AG10803 (cell line): ENCODE measurements at places on chromosomes 5 and 9.

DNA sequence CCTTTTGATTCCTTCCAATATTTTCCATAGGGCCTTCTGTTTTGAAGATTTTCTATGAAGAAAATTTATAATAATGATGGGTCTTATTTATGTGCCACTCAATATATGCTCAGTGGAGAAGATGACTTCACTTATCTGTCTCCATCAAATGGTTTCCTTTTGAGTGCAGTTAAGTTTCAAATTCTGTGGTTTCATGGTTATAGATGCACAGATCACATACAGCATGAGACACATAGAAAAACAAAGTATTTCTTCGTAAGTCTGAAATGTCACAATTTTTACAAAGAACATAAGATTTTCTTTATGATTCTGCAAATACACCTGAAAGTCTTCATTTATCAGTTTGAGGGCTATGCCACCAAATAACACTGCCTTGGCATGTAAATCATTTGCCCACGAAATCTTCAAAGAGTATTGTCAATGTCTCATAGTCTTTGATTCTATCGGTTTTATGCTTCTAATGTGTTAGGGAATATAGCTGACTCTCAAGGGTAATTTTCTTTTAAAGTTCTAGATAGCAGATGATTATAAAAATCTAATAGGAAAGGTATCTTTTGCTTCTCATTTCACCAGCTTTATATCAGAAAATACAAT lies 14.1 kb downstream of the CFAP95 start:
- DNase-seq = no peak

GRCh38 chr5:10622810-10623209 lies 58.9 kb downstream of the ANKRD33B start:
- DNase-seq = no peak

DNA sequence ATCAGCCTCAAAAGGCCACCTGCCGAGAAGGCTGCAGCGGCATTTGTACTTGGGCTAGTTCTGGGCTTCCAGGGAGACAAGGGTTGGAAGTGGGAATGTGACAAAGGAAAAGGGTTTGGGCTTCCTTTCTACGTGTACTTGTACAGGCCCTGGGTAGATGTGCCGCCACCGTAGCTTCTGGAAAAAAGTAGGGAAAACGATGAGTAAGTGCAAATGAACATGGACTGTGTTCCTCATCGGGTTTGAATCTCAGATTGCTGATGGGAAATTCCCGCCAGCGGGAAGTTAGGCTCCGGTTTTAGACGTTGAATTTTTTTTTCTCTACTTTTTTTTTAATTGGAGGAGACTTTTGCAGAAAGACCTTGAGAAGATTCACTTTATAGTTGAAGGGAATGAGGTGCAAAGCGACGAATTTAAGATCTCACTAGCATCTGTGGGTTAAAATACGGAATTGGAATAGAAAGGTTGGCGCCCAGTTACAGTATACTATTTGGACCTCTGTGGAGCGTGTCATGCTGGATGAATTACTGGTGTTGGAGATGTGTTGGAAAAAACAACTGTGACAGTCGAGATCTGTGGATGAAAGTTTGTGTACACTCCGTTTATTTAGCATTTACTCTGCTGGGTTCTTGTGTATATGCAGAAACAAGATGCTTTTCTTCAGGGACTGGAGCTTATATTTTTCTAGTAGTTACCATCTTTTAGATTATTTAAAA lies 1.2 kb downstream of the G3BP1 start:
- no peak for DNase-seq

DNA sequence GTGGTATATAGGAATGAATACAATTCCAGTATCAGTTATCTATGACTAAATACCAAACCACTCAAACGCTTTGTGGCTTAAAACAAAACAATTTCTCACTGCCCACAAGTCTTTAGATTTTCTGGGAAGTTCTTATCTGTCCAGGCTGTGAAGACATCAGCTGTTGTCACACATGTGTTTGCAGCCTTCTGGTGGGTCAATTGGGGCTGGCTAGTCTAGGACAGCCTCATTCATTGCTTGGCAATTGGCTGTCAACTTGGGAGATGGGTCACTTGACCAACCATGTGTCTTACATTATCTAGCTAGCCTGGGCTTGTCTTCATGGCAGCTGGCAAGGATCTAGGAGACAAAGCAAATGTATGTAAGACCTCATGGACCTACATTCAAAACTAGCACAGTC lies 53.8 kb upstream of the PAPPA start:
- peak; percentile 42 for DNase-seq

- DNase-seq = no peak
These were observed 35.3 kb downstream of the MPDZ start for GRCh38 chr9:13244181-13244580.

DNA sequence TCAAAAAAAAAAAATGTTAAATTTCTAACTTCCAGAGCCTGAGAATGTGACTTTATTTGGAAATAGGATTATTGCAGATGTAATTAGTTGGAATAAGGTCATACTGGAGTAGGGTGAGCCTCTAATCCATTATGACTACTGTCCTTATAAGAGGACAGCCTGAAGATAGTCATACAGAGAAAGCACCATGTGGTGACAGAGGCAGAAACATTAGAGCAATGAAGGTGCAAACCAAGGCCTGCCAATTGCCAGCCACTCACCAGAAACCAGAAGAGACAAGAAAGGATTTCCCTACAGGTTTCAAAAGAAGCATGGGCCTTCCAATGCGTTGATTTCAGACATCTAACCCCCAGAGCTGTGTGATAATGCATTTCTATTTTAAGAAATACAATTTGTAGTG lies 659.2 kb upstream of the CHD1 start:
- no peak for DNase-seq

DNA sequence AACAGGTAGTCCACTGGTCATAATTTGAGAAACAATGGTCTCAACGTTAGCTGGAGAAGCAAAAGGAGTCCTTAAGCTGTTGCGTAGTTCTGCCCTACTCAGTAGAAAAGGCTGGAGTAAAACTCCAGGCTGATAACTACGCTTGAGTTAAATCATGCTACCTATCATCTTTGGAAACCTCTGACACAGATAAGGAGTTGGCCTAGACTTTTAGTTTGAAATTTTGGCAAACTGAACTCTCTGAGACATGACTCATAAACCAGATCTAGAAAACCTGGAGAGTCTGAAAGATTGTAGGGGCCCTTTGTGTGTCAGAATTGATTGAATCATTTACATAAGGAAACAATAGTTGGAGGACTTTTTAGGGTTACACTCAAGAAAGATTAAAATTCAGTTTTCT lies 26.3 kb downstream of the NMUR2 start:
- DNase-seq = no peak

DNA sequence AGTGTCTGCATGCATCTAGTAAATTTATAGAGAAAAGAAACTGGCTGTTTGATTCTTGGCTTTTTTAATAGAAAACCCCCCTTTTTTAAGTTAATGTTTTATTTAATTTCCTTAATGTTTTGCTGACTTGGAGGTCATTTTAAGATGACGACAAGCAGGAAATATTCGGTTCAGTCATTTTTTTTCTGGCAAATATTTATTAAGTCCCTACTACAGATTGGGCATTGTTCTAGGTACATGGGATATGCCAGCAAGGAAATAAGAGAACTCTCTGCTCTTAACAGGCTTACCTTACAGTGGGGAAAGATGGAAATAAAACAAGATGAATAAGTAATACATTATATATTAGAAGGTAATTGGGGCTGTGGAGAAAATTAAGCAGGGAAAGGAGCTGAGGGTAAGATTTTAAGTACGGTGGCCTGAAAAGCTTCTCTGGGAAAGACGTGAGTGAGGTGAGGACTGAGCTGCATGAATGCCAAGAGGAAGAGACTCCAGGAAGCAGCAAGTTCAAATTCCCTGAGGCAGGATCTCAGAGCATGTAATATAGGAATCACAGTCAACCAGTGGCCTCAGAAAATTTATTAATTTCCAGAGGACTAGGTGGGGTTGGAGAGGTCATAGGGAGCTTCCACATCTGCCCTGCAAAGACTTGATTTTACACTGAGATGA lies 316.0 kb upstream of the DAP start:
- no peak for DNase-seq

DNA sequence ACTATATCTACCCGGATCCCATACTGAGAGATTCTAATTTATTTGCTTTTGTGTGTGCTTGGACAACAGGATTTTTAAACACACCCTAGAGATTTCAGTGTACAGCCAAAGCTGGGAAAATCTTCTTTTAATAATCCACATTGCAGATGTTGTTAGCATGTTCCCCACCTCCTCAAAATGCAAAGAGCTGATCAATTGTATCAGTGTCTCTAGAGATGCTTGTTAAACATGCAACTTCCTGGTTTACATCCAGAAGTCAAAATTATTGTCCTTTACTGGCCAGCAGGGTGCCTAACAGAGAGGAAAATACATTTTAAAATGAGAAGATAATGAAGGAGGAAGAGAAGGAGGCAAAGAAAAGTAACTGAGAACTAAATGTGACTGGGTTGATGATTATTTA lies 793.3 kb downstream of the SEMA5A start:
- no peak for DNase-seq

DNA sequence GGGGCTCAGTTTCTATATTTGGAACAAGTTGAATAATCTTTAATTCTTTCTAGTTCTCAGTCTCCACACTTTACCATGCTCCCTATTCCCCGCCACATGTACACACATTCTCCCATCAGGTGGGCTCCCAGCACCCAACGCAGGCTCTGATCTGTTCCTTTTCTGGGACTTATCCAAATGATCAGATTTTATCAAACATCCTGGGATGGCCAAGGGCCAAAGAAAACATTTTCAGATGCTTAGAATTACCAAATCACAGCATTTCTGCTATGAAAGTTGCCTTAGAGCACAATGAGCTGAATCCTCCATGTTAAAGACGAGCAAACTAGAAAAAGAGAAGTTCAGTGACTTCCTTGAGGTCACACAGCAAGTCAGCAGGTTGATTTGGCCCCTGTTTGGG lies 153.4 kb downstream of the SEC61B start:
- no peak for DNase-seq

- DNase-seq = no peak
These were observed 383.4 kb downstream of the ENC1 start for GRCh38 chr5:74257060-74257527.

- DNase-seq = no peak
These were observed 45.0 kb upstream of the NR3C1 start for GRCh38 chr5:143448518-143448917.

- peak; percentile 49 for DNase-seq
These were observed 398 bp downstream of the RAPGEF6 start for GRCh38 chr5:131634666-131634995.

DNA sequence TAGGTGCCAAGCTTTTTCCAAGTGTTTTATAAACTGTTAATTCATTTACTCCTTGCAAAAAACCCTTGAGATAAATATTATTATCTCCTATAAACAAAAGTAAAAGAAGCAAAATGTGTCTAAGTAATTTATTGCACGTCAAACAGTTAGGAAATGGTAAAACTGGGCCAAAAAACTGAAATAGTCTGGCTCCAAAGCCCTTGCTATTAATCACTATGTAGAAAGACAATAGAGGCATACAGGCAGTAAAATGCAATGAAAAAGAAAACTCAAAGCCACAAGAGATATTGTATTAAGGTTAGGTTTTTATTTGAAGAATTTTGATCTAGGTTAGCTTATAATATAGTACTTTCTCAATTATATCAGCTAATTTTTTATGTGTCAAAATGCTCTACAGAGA lies 457.7 kb downstream of the ANXA1 start:
- no peak for DNase-seq

- DNase-seq = peak; percentile 13
These were observed 281.9 kb upstream of the PUM3 start for GRCh38 chr9:3125602-3126405.

GRCh38 chr5:163281512-163281911 lies 155.9 kb upstream of the CCNG1 start:
- no peak for DNase-seq

- DNase-seq = peak; percentile 21
These were observed 524.8 kb downstream of the RAB3C start for GRCh38 chr5:59107692-59108091.

DNA sequence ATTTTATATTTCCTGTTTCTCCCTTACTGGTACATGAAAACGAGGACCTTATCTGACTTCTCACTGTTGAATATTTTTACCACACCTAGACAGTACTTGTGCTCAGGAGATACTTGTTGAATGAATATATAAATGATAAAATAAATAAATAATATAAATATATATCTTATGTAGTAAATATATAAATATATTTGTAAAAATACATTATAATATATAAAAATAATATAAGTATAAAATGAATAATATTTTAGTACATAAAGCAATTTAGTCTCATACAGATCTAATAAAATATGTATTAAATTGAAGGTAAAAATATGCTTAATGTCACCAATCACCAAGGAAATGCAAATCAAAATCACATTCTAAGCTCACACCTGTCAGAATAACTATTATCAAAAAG lies 360.6 kb downstream of the EFNA5 start:
- DNase-seq = no peak

- DNase-seq = no peak
These were observed 11.0 kb upstream of the MTMR12 start for GRCh38 chr5:32323741-32324140.

DNA sequence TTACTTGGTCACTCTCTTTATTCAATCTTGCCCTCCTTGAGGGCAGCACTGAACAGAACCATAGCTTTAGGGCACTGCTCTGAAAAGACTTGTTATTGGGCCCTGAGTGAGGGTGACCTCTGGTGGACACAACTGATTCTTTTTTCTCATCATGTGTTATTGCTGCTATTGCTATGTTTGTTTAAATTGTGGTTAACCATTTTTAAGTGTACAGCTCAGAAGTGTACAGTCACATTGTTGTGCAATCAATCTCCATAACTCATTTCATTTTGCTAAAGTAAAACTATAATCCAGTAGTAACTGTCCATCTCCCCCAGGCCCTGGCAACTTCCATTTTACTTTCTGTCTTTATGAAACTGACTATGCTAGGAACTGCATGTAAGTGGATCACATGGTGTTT lies 351.1 kb upstream of the RIOK2 start:
- DNase-seq = peak; percentile 91

DNA sequence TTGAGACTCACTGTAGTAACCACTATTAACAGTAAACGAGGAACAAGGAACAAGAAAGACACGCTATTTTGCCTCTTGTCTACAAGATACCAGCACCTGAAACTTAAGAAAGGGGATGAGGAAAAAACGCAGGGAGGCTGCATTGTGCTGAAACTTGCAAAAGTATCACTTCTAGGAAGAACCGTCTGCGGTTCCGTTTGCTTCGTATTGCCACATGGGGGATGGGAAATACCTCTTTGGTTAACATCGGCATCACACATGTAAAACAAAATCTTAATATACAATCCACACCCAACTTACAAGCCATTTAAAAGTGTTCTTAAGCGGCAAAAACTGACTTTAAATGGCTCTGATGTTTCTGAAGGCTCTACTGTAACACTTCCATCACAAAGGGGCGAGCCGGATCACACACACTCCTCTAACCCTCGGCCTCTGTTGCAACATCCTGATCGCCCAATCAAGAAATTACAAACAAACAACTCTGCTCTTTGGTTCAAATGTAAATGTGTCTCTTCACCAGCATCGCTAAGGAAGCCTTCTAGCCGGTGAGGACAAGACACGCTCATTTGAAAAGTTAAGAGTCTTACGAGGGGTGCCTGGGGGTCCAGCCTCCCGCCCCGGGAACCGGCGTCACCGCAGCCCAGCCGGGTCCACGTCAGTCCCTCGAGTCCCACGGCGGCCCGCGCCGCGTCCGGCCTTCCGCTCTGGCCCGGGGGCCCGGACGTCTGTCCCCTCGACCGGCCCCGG lies 621 bp downstream of the SEC16A start:
- DNase-seq = peak; percentile 47

- no peak for DNase-seq
These were observed 978.7 kb upstream of the NUDT12 start for GRCh38 chr5:104541141-104541785.

- peak; percentile 98 for DNase-seq
These were observed 138.8 kb downstream of the GRIA1 start for GRCh38 chr5:153629027-153629895.

- no peak for DNase-seq
These were observed 74.7 kb downstream of the AMBP start for GRCh38 chr9:114003351-114003750.
